ENCODE measurements at places on chromosomes 5 and 9.

DNA sequence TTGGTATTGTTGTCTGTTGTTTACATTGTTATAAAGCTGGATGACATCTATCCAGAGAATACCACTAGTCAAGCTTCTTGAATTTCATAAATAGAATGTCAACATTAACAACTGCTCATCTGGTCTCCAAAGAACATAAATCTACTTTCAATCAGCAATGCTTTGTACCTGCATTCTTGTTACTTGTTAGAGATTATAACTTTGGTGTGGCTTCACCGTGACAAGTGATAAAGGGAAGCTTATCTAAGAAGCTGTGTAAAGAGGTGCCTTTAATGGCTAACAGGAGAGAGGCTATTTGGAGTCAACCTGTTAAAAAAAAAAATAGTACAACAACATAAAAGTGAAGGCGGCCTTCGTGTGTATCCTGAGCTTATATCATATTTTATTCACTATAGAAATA, 41.8 kb downstream of the MUSK start:
- no peak for DNase-seq

- DNase-seq, result peak; percentile 81
These were observed 5.6 kb upstream of the RNF44 start for GRCh38 chr5:176542596-176543427.

GRCh38 chr5:78405829-78406750, 45.7 kb downstream of the SCAMP1 start:
- DNase-seq, result no peak

DNA sequence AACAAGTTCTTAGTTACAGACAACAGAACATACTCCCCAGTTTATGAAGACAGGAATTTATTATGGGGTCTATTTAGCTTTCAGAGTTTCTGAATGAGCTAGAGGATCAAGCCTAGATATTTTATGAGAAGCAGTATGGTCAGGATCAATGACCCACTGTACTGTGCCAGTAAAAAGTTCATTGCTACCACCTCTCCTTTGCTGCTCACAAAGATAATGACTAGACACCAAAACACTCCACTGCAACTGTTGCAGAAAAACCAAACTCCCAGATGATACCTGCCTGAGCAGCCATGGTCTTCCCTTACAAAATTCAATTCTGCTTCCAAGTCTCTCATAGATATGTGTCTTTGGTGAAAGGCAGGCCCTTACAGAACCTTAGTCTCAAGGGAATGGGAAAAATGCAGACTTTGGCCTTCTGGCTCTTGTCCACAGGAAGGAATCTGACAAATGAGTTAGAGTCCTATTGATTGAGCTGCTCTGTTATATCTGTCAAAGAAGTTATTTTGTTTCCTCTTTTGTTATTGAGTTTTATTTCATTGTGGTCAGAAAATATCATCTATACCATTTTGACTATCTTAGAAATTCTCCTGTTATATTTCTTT, 74.7 kb upstream of the RASGRF2 start:
- peak; percentile 45 for DNase-seq

- DNase-seq, result no peak
These were observed 86.6 kb downstream of the MAMDC2 start for GRCh38 chr9:70130266-70130665.

GRCh38 chr5:177294632-177295031, 8.9 kb downstream of the RAB24 start:
- no peak for DNase-seq

- DNase-seq, result no peak
These were observed 39.0 kb upstream of the OSMR start for GRCh38 chr5:38806775-38807258.

DNA sequence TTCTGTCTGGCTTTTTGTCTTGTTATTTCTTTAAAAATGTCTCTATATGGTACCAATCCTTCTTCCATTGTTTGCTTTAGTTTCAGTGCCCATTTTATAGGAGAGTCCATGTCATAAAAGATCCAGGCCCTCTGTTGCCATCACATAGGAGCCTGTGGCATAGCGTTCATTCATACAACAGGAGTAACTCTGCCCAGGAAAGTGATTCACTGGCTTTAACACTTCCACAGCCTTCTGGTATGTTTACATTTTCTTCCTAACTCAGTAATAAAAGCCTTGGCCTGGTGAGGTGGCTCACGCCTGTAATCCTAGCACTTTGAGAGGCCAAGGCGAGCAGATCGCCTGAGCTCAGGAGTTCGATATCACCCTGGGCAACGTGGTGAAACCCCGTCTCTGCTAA, 519.3 kb upstream of the PTGER4 start:
- no peak for DNase-seq

GRCh38 chr5:82862711-82863110, 214.5 kb downstream of the TMEM167A start:
- peak; percentile 56 for DNase-seq

DNA sequence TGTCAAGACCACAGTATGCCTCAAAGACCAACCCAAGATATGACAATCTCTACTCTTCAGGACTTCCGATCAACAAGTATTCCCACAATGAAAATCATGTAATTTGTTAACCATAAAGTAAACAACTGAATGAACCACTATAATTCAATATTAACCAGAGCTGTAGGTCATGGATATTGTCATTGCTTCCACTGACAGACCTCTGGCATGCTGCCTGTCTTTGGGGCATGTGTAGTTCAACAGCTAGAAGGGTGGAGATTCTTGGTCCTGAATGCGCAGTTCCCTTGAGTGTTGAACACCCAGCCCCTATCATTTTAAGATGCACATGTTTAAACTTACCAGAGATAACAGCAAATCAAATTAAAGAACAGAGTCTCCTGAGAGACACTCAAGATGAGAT, 283.0 kb downstream of the CEMIP2 start:
- no peak for DNase-seq

DNA sequence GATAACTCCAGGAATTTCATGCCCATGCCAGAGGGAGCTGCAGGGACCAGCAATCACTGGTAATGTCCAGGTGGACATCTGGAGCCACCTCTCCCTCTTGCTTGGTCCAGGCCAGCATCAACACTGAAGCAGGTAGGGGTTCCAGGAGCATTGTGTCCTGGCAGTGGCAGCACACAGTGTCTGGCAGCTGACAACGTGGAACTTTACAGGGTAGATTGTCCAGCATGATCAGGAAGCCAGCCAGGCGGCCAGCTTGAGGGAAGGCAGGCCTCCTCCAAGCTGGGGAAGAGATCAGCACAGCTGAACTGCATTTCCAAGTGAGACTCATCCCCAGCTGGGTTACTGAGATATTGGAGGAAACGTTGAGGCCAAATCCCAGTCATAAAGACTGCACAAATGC, 82.6 kb upstream of the RASGRF2 start:
- no peak for DNase-seq

DNA sequence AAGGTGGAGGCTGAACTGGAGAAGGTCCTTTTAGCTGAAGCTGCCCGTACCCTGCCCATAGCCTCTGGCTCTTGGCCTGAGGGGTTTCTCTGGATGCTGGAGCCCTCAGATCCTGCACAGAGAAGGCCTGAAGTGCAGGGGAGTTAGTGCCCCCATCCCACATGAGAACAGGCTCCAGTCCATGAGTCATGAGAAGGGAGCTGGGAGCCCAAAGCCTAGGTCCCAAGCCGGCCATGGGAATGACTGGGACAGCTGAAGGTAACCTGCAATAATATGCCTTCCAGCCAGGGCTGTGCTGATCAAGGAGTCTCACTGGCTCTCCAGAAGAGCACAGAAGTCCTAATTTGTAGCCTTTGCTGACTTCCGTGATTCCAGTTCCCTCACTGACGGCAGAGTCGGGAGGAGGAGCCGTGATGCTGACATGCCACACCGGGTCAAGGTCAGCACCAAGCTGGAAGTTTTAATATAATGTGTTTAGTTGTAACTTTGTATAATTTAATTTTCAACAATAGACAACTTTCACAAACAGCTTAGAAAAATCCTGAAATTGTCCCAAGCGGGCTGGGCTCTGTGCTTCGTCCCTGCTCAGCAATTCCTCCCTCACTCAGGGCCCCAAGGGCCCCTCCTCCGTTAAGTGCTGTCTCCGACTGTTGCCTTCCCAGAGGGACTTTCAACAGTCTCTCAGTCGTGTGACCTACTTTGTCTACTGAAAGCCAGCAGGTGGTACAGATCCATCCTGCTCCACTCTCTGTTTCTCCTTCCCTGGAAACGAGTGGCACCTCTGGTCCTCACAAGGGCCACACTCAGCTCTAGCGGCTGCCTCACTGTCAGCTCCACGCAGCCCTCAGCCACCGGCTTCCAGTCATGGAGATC, 387.8 kb downstream of the GADD45G start:
- DNase-seq, result peak; percentile 59

- DNase-seq, result no peak
These were observed 52.4 kb upstream of the PPARGC1B start for GRCh38 chr5:149677731-149678130.

GRCh38 chr5:42881416-42882117, 69.9 kb upstream of the SELENOP start:
- no peak for DNase-seq

GRCh38 chr9:91857291-91858212, 92.5 kb downstream of the ROR2 start:
- peak; percentile 41 for DNase-seq

DNA sequence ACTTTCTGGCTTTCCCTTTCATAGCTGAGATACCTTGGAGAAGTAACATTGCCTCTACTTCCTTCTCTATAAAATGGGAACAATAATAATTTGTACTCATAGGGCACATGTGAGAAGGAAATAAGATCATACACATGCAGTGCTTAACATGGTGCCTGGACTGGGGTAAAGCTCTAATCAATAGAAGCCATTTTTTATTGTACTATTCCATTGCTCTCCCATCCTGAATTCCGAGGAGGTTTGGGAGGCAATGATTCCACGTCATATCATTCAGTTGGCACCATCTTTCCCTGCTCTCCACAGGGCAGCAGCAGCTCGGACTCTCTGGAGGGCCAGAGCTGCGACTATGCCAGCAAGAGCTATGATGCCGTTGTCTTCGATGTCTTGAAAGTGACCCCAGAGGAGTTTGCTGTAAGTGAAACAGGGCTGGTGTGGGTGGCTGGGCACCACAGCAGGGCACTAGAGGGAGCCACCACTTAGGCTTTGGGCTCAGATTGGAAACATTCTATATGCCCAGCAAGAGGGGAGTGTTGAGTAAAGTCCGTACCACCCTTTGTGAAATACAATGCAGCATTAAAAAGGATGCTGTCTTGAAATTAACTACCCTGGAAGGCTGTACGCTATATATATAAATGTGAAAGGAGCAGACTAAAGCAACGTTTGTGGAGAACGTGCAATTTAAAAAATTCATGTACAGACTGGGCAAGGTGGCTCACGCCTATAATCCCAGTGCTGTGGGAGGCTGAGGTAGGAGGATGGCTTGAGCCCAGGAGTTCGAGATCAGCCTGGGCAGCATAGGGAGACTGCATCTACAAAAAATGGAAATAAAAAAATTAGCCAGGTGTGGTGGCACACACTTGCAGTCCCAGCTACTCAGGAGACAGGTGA, 51.2 kb downstream of the RALGPS1 start:
- DNase-seq, result peak; percentile 75

DNA sequence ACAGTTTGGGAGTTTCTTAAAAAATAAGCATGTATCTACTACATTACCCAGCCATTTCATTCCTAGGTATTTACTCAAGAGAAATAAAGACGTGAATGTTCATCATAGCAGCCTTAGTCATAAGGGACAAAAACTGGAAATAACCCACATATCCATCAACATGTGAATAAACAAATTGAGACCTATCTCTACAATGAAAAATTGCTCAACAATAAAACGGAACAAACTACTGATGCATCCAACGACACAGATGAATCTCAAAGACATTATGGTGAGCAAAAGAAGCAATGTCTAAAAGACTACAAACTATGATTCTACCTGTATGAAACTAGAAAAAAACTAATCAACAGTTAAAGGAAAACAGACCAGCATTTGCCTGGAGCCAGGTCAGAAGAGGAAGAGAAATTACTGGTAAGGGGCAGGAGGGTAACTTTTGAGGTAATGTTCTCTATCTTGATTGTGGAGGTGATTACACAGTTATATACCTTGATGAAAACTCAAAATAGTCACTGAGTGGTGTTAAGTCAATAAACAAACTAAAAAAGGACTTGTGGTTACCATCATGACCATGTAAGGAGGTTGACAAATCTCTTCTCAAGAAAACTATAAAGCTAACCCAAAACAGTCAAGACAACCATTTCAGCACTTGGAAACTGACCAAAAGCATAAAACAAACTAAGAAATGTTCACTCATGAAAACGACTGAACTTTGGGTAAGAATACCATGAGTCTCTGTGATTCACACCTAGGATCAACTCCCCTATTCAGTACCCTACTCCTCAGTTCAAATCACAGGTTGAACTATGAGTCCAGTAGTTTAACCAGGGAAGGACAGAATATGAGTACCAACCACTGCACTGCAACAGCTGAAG, 10.4 kb downstream of the UIMC1 start:
- no peak for DNase-seq

GRCh38 chr9:71042448-71042990, 78.9 kb downstream of the TRPM3 start:
- DNase-seq, result no peak

- DNase-seq, result no peak
These were observed 45.7 kb downstream of the MARCHF3 start for GRCh38 chr5:126984632-126985031.

- no peak for DNase-seq
These were observed 8.8 kb downstream of the LRRC14B start for GRCh38 chr5:199950-200645.

DNA sequence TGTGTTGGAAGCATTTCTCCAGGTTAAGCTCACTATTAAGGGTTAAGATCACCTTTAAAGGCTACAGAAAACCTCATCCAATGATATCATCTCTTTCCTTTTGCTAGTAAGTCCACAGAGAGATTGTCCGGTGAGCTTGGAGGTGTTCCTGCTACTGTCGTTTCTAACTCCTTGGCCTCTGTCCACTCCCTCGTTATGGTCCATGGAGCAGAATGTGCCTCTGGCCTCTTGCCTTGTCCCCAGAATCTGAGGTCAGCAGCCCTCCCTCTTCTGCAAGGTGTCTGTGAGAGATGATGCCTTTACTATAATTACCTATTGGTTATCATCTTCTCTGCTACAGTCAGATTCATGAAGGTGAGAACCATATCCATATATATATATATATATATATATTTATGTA, 15.0 kb downstream of the ORM2 start:
- no peak for DNase-seq
